ENCODE measurements at places on chromosomes 12 and 14.

DNA sequence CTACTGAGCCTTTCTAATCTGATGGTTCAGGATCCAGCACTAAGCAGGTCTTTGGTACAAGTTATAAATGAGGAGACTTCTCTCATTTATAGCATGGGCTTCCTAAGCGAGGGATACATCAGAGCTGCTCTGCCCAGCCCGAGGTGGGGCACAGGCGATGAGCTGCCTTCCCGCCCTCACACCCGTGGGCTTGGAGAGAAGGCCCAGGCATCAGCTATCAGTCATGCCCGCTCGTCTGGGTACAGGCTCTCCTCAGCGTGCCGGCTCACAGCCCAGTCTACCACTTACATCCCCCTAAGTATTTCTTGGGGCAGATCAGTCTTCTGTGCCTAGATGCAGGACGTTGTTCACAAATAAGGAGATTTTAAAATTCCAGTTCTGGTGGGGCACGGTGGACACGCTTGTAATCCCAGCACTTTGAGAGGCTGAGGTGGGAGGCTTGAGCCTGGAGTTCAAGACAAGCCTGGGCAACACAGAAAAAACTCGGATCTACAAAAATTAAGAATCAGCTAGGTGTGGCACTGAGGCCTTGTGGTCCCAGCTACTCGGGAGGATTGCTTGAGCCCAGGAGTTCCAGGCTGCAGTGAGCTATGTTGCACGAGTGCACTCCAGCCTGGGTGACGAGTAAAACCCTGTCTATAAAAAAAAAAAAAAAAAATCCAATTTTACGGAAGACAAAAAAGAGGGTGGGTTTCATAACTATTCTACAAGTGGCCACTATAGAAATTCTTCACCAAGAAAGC, 57.0 kb downstream of the CCDC88C start:
- no peak for DNase-seq

DNA sequence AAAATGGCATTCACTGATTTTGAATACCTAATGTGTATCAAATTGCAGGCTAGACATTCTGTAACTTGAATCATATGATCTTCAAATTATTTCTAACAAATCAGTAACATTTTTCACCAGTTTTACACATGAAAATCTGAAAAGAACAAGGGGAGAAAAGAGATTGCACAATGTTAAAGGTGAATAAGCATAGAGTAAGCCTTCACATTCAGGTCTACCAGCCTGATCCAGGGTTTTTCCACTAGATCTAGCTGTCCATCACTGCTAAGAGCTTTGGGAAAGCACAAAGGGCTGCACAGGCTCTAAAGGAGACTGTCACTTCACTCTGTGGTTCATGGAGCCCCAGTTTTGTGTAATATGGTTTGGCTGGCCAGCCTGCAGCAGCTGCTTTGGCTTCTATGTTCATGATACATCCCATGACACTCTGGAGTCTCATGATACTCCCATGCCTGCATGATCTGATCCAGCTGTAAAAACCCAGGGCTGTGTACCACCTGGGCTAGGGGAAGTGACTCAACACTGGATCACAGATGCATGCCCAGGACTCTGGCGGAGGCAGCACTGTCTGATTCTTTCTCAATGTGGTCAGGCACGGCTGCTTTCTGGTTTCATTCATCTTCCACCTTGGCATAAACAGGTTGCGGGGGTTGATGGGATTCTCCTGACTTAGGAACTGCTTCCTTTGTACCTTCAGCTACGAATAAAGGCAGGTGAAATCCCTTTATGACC, 859.7 kb downstream of the GALC start:
- peak; percentile 90 for DNase-seq

GRCh38 chr14:47822326-47822725, 146.9 kb upstream of the MDGA2 start:
- no peak for DNase-seq

DNA sequence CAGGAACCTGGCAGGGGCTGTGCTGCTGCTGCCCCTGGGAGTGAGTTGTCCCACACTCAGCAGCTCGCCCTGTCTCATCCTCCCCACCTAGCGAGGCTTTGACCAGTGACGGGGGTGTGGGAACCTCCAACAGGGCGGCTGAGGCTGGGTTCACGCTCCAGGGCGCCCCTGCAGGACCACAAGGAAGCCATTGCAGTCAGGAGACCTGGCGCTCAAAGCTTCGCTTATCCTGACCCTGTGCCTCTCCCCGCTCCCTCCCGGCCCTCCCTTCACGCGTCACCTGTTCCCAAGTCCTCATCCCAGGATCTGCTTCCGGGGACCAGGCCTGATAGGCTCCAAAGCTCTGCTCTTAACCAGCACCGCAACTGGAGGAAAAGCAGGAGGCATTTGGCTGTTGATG, 272.0 kb upstream of the SFSWAP start:
- no peak for DNase-seq

- no peak for DNase-seq
Measured at GRCh38 chr12:34606749-34607519, 584.6 kb downstream of the ALG10 start.

DNA sequence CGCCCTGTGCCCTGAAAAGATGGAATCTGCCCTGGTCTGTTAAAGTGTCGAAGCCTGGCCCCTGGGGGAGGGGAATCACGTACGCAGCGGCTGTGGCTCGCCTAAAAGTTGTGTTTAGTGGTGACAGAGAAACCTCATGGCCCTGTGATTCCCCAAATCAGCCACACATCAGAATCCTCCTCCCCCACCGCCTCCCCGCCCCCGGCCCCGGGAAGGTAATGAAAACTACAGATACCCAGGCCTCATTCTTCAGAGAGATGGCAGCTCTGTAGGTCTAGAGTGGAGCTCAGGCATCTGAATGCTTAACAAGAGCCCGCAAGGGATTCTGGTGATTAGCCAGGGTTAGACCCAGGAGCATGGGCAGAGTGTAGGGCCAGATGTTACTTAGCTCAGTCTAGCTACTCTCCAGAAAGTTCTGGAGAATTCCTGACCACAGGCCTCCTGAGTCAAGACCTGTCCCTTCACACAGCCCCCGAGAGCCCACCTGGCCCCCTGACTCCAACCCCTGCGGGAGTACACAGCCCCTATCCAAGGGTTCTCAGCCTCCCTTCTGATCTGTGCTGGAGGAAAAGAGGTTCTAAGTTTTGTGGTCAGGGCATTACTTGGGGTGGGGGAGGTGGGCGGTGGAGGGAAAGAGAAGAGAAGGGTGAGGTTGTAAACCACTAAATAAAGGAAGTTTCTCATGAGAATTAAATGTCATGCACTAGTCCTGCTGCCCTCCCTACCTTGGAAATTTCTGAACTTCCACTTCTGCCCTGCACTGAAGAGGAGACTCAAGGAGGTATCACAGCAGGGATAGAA, 114.8 kb downstream of the PLXNC1 start:
- DNase-seq = no peak

- no peak for DNase-seq
Measured at GRCh38 chr14:23172096-23172495, 11.4 kb downstream of the SLC7A8 start.

DNA sequence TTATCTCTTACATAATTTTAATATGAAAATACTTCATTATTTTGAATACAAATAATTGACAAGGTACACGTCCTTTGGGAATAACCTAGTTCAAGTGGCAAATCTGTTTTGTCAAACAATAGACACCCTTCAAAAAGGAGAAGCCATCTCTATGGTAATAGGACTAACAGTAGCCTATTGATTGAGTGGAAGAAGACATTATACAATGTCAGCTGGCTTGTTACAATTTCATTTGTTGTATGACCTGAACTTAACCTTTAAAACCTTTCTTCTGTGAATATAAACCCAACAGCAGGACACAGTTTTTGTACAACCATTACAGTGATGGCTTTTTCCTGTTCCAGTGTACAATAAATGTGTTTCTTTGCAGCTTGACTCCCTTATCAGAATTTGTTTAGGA, 8.1 kb downstream of the TMEM260 start:
- no peak for DNase-seq

DNA sequence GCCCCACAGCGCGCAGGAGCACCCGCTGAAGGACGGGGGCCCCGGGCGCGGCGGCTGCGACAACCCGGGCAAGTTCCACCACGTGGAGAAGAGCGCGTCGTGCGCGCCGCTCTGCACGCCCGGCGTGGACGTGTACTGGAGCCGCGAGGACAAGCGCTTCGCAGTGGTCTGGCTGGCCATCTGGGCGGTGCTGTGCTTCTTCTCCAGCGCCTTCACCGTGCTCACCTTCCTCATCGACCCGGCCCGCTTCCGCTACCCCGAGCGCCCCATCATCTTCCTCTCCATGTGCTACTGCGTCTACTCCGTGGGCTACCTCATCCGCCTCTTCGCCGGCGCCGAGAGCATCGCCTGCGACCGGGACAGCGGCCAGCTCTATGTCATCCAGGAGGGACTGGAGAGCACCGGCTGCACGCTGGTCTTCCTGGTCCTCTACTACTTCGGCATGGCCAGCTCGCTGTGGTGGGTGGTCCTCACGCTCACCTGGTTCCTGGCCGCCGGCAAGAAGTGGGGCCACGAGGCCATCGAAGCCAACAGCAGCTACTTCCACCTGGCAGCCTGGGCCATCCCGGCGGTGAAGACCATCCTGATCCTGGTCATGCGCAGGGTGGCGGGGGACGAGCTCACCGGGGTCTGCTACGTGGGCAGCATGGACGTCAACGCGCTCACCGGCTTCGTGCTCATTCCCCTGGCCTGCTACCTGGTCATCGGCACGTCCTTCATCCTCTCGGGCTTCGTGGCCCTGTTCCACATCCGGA, 1.4 kb downstream of the FZD10 start:
- no peak for DNase-seq

- no peak for DNase-seq
Measured at GRCh38 chr12:104292872-104293794, 10.4 kb upstream of the EID3 start.

- DNase-seq = no peak
Measured at GRCh38 chr12:21559855-21560569, 33.9 kb downstream of the SPX start.

GRCh38 chr12:47910486-47910885, 5.7 kb upstream of the VDR start:
- DNase-seq = no peak

DNA sequence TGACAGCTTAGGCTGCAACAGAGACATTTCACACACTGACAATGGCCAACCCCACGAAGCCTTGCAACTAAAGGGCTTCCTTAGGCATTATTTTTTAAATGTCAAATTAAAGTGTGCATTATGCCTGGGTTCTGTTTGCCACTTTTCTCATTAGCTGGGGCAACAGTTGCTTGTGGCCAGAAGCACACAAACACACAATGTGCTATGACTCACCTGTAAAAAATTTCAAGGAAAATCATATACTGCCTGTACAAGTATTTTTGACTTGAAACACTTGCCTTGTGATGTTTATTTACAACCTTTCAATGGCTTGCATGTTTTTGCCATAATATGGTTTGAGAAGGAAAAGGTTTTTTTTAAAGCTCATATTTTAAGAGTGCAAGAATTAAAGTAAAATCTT, 1.9 kb downstream of the NTN4 start:
- peak; percentile 7 for DNase-seq

GRCh38 chr12:113601656-113602263, 130.1 kb upstream of the LHX5 start:
- DNase-seq = no peak
